ENCODE measurements at places on chromosomes 16 and 17.

GRCh38 chr16:16798504-16798903 lies 419.6 kb downstream of the NPIPA7 start:
- no peak for DNase-seq

DNA sequence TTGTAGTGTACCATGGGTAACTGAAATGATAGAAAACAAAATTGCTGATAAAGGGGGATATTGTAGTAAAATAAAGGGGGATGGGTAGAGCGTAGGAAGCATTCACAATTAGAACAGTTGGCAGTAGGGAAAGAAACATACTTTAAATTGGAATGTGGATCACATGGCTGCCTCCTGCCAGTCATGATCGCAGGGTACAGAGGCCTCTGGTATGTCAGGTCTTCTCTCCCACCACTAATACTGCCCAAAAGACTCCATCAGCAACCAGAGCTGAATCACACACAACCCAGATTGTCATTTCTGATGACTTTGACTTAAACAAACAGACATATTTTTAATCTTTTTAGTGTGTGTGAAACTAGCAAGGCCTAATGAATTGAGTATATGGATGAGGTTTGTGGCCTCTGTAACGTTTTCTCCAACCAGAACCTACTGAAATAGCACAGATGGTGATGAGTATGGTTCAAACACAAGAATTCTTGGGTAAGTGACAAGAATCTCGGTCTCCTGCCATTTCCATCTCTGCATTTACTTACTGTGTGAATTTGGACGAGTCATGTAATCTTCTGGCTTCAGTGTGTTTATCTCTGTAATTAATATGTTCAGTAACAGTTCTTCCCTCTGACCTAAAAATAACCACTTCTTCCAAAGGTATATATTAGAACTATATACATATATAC lies 112.6 kb downstream of the USP22 start:
- no peak for DNase-seq

GRCh38 chr17:76085731-76086366 lies 6.9 kb downstream of the ZACN start:
- DNase-seq, result no peak

GRCh38 chr17:10127819-10128425 lies 70.5 kb downstream of the GAS7 start:
- peak; percentile 66 for DNase-seq

DNA sequence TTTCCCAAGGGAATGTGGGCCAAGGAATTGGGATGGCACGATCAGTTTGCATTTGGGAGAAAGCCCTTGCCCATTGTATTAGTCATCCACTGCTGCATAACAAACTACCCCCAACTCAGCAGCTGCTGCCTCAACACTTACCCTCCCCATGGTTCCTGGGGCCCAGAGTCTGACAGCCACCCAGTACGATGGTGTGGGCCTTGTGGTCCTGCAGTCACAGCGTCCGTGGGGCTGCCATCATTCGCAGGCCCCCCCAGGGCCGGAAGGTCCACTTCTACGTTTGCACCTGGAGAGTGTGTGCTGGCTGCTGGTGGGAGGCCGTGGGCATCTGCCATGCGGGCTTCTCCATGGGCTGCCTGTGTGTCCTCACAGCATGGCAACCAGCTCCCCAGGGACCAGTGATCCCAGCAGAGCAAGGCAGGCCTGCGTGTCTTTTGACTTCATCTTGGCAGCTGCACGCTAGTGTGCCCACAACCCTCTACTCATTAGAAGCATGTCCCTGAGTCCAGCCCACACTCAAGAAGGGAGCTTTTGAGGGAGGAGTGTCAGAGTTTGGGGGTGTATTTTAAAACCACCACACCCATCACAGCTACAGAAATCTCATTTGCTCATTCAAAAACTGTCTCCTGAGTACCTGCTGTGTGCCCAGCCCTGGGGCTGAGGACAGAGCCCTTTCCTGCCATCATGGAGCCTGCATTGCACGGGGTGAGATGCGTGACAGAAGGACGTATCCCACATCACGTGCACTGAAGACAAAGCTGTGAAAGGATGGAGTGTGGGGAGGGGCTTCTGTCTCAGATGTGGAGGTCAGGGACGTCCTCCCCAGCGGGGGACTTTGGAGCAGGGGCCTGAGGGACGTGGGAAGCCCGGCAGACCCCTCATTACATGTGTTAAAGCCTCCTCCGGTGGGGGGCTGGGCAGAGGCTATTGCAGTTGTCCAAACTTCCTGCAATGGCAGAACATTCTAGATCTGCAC lies 185.0 kb upstream of the ZNF469 start:
- no peak for DNase-seq

GRCh38 chr16:11534262-11534661 lies 52.5 kb downstream of the LITAF start:
- DNase-seq, result no peak

DNA sequence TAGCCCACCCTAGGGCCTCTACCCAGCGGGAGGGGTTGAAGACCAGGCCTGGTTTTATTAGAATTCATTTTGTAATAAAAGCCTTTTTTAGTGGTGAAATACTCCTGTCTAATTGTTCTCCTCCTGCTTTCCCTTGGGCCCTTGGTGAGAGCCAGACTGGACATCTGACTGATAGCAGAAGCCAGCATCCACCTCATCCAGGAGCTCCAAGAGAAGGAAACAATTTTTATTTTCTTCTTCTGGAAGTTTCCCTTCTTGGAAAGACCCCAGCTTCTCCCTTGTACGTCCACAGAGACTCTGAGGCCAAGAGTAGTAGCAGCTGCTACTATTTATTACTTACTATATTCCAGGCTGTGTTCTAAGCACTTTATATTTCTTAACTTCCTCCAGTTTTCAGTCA lies 4.0 kb upstream of the PHKG2 start:
- no peak for DNase-seq

- no peak for DNase-seq
These were observed 221.0 kb downstream of the CPPED1 start for GRCh38 chr16:12582696-12583095.

- DNase-seq, result no peak
These were observed 20.5 kb downstream of the CLEC16A start for GRCh38 chr16:10964891-10965326.

GRCh38 chr16:48235058-48235555 lies 9.0 kb upstream of the LONP2 start:
- no peak for DNase-seq
